Activated CD4-positive, alpha-beta T cell treated with anti-CD3 and anti-CD28 coated beads, Interleukin-2, amount 50 U/mL, for 24 hours (primary cell): ENCODE measurements at places on chromosomes 3 and 15.

DNA sequence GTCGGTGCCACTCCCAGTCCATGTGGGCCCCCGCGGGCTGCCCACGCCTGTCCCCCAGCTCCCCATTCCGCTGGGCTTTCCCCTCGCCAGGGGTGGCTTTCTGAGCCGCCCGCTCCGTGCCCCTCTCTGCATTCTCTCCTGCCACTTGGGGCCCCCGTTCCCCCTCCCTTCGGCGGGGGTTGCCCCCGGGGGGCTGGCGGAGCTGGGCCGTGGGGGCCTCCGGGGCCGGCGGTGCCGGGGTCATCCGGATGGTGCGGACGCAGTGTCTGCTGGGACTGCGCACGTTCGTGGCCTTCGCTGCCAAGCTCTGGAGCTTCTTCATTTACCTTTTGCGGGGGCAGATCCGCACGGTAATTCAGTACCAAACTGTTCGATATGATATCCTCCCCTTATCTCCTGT, 46.5 kb downstream of the GRAMD1C start:
- no peak for DNase-seq

DNA sequence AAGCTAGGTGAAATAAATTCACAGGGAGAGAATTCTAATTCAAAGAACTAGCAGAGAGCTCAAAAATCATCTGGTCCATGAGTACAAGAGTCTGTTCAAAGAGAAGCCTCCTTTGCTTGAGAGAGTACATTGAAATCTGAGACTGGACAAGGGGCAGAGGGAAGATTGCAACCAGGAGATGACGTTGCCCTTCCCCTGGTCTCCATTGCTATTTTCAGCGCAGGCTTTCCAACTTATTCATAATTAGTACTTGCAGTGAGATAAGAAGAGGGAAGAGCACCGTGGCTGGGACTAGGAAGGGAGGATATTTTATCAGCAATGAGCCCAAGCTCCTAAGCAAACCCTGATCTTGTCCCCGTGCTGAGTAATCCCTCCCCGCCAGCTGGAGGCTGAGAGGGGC, 251.8 kb upstream of the RORA start:
- no peak for DNase-seq

DNA sequence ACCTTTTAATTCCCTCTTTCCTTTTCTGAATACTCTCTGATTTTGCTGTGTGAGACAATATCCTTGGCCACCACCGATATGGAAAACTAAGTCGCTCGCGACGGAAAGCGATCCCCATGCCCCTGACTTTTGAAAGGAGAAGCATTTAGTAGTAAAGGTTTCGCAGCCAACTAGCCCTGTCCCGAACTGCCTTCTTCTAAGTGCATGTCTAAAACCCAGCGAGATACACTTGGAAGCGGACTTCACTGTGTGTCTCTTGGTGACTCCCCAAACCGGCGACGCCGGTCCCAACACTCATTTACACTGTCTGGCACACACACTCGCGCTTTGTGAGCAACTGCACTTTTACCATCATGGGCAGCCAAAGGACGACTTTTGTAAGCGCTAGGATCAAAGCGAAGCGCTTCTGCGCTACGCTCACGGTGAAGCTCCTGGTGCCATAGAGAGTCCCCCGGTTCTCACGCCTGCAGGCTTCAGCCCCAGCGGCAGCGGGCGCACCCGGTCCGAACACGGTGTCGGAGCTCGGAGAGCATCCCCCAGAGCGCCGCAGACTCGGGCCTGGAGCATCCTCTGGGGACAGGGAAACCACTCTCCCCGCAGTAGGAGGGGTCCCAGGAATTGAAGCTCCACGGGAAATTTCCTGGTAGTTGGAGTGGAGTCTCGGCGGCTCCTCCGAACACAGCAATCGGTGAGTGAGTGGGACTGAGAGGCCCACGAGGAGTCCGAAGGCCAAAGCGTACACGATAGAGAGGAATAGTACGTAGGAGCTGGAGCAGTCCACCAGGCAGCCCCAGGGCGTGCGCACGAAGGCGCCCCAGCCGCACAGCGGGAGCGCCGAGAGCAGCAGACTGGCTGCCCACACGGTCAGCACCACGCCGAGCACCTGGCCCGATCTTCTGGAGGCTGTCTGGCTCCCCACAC, 1.4 kb downstream of the GPR149 start:
- no peak for DNase-seq

DNA sequence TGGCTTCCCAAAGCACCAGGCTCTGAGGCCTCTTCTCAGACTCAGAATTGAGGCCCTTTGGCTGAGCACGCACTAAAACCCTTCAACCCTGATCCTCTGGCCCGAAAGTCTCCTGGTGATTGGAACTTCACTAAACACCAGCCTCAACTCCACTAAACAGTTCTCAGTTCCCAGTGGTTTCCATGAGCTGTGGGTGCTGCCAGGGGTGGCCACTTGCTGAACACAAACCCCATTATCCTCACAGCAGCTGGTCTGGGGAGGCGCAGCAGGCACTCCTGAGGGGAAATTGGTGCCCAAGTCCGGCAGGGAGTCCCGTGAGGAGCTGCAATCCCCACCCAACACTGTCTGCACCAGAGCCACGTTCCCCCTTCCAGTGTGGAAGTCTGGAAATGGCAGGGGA, 3.8 kb upstream of the CLK3 start:
- DNase-seq, result no peak

DNA sequence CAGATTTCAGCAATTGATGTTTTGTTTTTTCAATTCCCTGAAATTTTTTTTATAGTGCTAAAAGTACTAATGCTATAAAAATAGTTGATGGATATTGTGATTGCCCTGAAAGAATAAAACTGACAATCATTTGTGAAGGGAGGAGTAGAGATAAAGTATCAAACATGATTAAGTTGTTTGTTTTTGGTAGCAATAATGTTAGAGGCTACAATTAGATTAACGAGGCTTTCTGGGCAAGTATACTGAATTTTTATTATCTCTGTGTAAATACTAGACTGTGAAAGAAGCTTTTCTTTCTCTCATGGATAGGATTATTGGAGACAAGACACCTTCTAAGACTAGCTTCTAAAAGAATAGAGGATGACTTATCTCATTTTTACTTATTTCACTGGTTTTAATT, 15.6 kb downstream of the NR1D2 start:
- no peak for DNase-seq

DNA sequence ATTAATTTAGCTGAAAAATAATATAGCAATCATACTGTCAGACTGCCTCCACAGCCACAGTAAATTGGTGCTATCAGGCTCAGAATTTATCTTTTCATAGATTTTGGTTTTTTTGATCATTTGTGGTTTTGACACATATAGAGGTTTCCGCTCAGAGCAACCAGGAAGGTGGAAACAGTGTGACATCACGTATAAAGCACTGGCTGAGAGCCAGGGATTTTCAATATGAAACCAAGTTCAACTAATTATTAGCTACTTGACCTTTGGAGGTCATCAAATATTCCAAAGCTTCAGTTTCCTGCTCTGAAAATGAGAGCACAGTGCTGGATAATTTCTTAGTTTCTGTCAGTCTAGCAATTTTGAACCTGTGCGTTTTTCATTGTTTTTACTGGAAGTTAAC, 433.8 kb upstream of the SUCLG2 start:
- DNase-seq, result no peak

DNA sequence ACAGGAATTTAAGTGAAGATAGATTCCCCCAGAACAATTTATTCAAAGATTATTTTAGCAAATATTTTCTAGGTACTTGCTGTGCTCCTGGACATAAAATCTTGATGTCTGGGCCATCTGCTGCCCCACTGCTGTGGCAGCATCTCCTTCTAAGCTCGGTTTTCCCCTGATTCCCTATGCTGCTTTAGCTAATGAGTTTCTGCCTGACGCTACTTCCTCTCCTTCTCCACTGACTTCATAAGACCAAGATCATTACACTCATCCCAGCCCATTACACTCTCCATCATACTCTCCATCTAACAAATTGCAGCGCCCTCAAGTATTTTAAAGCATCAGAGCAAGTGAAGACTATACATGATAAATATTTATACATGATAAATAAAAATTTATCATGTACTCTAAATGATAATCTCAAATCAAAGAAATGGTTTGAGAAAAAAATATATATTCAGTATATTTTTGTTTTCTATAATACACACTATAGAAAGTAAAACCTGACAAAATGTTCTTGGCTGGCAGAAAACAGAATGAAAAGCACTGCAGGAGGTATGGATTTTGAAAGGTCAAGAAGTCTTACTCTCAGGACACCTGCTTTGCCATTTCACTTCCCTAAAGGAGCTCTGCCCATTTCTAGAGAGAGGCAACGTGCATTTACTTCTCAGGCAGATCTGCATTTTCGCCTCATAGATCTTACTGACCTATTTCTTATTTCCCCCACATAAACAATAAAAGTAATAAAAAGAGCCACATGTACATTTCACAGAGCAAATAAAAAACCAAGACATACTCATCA, 232.0 kb downstream of the KCNMB2 start:
- DNase-seq, result no peak

GRCh38 chr3:152283492-152284381, 15.0 kb downstream of the MBNL1 start:
- DNase-seq, result no peak

GRCh38 chr15:90154861-90155626, 46.1 kb upstream of the SEMA4B start:
- no peak for DNase-seq

DNA sequence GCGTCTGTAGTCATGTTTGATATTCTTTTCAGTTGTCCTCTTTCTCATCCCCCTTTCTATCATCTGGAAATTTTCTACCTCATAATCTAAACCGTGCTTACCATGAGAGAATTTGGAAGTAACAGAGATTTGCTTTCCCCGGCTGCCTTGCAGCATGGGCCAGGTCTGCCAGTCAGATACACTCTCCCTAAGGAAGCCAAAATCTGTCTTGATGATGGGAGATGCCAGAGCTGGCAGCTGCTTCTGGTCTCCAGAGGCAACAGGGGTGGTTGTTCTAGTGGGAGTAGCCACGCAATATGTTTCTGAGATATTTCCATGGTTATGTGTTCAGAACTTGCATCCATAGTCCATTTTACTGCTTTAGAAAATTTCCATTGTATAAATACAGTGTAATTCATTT, 218.9 kb upstream of the RORA start:
- no peak for DNase-seq

DNA sequence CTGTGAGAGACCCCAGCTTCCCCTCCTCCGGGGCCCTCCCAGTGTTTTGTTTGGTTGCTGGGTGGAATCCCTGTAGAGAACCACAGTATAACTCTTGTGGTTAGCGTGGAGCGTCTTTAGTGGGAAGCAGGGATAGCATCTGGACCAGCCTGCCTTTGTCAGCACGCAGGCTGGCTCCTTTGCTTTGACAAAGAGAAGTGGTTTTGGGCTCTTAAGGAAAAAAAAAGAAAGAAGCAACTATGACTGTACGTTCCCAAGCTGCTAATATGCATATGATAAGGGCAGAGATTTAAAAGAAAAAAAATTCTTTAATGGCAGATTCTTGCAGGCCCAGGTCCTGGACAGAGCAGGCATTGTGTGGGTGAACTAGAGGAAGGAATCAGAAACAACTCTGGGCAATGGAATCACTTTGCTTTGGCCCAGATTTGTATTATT, 340.8 kb upstream of the CTDSPL start:
- no peak for DNase-seq

- DNase-seq, result no peak
These were observed 7.1 kb downstream of the GPD1L start for GRCh38 chr3:32113566-32113965.

GRCh38 chr3:146187334-146187950, 26.5 kb upstream of the PLOD2 start:
- DNase-seq, result no peak

DNA sequence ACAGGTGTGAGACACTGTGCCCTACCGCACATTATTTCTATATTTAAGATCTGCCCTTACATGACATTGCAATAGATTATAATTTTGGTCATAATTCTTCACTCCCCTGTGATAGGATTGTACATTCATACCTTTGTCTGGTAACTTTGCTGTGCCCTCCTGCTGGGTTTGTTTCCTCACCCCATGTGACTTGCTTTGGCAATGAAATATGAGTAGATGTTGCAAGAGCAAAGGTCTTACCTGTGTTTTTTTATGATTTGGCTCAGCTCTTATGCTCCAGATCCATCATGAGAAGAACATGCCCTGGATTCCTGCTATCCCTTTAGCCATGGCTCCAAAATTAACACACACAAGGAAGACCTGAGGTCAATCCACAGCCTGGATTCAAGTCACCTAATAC, 137.7 kb upstream of the EOMES start:
- no peak for DNase-seq

GRCh38 chr15:80419546-80419945, 15.4 kb downstream of the ARNT2 start:
- DNase-seq, result no peak

- DNase-seq, result no peak
These were observed 244.5 kb downstream of the CD47 start for GRCh38 chr3:107846279-107846852.

DNA sequence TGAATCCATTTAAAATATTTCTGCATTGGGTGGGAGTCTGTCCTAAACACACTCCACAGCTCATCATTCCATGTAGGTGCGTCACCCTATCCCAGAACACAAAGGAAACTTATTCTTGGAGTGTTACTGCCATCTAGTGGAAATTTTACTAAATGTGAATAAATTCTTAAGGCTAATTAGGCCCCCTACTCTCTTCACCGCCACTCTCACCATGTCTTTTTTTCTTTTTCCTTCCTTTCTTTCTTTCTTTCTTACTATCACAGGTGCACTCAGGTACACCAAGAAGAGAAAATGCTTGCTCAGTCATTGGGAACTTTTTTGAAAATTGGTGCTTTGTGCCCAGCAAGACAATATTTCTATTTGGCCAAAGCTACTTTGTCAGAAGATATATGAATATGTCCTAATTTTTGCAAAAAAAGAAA, 26.4 kb upstream of the ATP8B4 start:
- DNase-seq, result no peak

DNA sequence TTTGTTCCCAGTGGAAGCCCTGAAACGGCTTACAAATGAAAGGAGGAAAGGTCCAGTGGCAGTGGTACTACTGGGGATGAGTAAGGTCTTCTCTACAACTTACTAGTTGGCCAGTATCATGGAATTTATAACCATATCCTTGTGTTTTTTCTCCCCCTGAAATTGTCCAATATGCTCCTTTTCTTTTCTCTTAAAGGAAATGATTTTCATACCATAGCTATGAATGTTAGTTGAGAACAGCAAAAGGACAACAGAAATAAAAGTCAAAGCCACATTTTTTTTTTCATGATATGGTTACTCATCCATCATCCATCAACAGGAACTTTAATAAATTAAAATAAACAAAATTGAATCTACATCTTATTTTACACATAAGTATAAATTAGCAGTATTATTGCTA, 450.4 kb downstream of the MFSD1 start:
- DNase-seq, result no peak

- DNase-seq, result no peak
These were observed 25.4 kb upstream of the LSAMP start for GRCh38 chr3:116470605-116471197.

DNA sequence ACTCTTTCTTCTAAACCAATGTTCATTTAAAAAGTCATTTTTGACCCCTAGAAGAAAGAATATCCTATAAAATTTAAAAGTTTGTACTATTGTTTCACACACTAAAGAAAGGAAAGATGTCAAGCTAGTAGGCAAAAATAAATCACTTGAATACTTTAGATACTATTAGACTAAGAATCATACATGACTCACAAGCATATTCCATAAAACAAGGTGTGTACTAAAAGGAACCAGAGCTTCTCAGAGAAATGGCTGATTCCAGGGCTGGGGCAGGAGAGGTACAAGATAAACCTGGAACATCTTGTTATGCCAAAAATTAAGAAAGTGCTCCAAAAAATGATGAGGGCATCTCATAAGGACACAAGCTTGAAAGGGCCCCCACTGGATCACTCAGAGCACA, 8.7 kb downstream of the DLG1 start:
- no peak for DNase-seq

GRCh38 chr3:73353649-73354217, 271.0 kb downstream of the PDZRN3 start:
- no peak for DNase-seq

- DNase-seq, result no peak
These were observed 6.8 kb upstream of the MAPK6 start for GRCh38 chr15:52012210-52012609.
